ENCODE measurements at places on chromosomes 1 and 21.

- H3K4me1 ChIP-seq = peaks cover 5% of the 10 kb centered on the region
- H3K4me3 ChIP-seq = no peak overlapping the region
- no peak for DNase-seq
- H3K36me3 ChIP-seq = no peaks in the 10 kb centered on the region
These were observed 5.0 kb upstream of the KMO start for GRCh38 chr1:241527146-241527545.

- no peak for DNase-seq
- no peak overlapping the region for H3K27ac ChIP-seq
- H3K27me3 ChIP-seq = no peaks in the 10 kb centered on the region
- peaks cover 15% of the 10 kb centered on the region for H3K4me1 ChIP-seq
These were observed 23.5 kb downstream of the LAMB3 start for GRCh38 chr1:209628618-209629299.

GRCh38 chr1:198747127-198747526 lies 108.3 kb downstream of the PTPRC start:
- no peak overlapping the region for H3K4me3 ChIP-seq
- H3K4me1 ChIP-seq = peaks cover 2% of the 10 kb centered on the region
- H3K36me3 ChIP-seq = no peaks in the 10 kb centered on the region

DNA sequence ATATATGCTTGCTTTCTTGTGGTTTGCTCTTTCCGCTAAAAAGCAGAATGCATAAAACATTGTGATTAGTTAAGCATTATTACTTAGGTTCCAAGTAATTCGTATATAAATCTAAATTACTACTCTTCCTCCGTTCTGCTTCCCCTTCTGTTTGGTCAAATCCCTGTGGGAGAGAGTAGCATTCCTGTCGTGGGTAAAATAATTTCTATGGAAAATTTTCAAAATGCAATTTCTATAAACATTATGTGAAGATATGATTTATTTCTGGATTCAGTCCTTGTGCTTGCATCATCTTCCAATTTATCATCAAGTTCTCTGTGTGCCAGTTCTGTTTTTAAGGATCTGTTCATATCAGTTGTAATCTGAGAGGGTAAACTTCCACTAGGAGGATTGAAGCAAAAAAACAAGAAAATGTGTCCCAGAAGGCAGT lies 7.2 kb upstream of the WARS2 start:
- no peaks in the 10 kb centered on the region for H3K36me3 ChIP-seq
- H3K27ac ChIP-seq = no peak overlapping the region
- no peaks in the 10 kb centered on the region for H3K27me3 ChIP-seq
- no peak for DNase-seq
- peaks cover 6% of the 10 kb centered on the region for H3K4me1 ChIP-seq

DNA sequence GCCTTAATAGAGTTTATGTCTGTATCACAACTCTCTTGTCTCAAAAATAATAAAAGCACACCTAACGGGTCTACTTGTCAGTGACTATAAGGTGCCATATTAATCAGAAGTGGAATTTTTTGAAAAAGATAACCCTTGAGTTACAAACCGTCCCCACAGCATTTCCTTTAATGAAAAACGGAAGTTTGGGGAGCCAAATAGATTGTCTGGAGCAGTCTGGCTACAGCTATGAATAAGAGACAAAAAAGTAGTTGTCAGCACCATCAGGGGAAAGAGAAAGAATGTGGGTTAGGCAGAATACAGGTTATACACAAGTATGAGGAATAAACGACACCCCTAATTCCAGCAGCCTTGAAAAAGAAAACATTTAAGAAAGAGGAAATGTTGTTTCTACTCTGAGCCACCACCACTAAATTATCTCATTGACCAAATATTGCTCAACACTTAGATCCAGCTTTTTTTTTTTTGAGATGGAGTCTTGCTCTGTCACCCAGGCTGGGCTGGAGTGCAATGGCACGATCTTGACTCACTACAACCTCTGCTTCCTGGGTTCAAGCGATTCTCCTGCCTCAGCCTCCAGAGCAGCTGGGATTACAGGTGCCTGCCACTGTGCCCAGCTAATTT lies 29.4 kb upstream of the USP24 start:
- H3K4me1 ChIP-seq = no peaks in the 10 kb centered on the region
- H3K36me3 ChIP-seq = no peaks in the 10 kb centered on the region
- DNase-seq = no peak
- no peak overlapping the region for H3K27ac ChIP-seq
- no peaks in the 10 kb centered on the region for H3K27me3 ChIP-seq

DNA sequence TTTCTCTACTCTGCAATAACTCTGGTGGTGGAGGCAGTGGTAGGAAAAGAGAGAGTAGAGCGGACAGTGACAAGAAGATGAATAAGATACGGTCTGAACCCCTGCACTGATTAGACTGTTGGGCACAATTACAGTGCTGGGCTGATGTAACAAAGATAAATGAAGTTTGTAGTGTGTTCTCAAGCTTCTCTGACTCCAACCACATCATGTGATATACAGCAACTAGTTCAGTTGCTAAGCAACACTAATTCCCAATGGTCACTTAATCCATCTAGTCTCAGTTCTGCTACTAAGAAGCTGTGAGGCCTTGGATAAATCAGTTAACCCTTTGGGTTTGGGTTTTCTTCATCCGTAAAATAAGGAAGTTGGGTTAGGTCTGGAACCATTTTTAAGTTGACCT lies 17.3 kb downstream of the DDR2 start:
- no peak for DNase-seq
- no peaks in the 10 kb centered on the region for H3K36me3 ChIP-seq
- no peaks in the 10 kb centered on the region for H3K4me1 ChIP-seq

DNA sequence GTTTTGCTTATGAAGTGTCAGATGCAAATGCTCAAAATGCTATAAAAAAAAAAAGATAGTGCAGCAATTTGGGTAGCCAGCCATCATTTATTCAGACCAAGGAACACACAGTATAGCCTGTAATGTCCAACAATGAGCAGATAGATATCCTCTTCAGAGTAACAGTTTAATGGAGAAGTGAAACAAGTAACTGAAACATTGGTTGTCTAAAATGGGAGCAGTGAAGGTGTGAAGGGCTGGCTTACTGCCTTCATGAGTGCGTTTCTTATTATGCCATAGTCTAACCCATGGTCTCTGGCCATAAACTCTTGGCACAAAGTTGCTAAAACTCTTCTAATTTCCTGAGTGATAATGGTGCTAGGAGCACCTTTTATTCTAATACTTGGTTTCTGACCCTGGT lies 11.4 kb downstream of the RGS5 start:
- peaks cover 5% of the 10 kb centered on the region for H3K4me1 ChIP-seq
- H3K4me3 ChIP-seq = no peak overlapping the region
- H3K27me3 ChIP-seq = no peaks in the 10 kb centered on the region
- H3K36me3 ChIP-seq = no peaks in the 10 kb centered on the region

DNA sequence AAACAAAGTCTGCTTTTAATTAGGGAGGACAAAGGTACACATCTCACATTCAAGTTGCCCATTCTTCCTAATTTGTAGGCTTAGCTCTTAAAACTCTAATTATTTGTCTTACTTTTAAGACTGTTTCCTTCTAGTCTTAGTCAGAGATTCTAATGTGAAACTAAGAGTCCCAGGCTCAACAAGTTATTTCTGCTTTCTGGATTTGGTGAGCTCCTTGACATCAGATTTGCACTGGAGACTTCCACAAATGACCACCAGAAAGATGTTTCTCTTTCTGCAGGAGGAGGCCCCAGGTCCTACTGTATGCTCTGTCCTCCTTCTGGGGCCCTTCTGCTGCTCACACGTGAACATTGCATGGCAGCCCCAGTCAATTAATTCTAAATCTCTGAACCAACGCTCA lies 194.2 kb upstream of the JUN start:
- H3K27ac ChIP-seq = no peak overlapping the region
- H3K36me3 ChIP-seq = no peaks in the 10 kb centered on the region
- no peaks in the 10 kb centered on the region for H3K27me3 ChIP-seq
- H3K4me3 ChIP-seq = no peak overlapping the region

DNA sequence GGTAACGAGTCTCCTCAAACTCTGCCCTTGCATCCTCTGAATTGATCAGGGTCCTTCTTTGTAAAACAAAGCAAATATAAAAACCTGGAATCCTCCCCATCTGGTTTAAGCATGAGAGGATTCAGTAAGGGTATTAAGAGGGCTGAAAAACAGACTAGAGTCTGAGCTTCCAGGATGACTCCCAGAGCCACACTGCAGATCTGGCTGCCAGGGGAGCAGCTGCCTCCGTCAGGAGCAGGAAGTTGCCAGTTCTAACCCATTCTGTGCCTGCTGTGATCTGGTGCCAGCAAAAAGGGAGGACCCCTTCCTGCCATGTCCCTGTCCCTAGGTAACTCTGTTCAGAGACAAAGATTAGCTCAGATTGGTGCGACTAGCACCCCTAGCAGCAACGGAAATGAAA lies 27.5 kb downstream of the SERTAD4 start:
- no peak overlapping the region for H3K4me3 ChIP-seq
- H3K27ac ChIP-seq = no peak overlapping the region
- 0 out of 2 replicates have a peak, but pooled peaks cover 1% of the 10 kb centered on the region for H3K27me3 ChIP-seq
- peaks cover 20% of the 10 kb centered on the region for H3K4me1 ChIP-seq

GRCh38 chr1:235093696-235094592 lies 34.7 kb downstream of the TOMM20 start:
- no peaks in the 10 kb centered on the region for H3K36me3 ChIP-seq
- H3K4me1 ChIP-seq = peaks cover 17% of the 10 kb centered on the region
- peak; percentile 90 for DNase-seq
- no peak overlapping the region for H3K27ac ChIP-seq
- H3K27me3 ChIP-seq = no peaks in the 10 kb centered on the region

- no peak for DNase-seq
- H3K36me3 ChIP-seq = no peaks in the 10 kb centered on the region
- peaks cover 43% of the 10 kb centered on the region for H3K4me1 ChIP-seq
- no peaks in the 10 kb centered on the region for H3K27me3 ChIP-seq
- no peak overlapping the region for H3K4me3 ChIP-seq
These were observed 27.6 kb upstream of the SLAMF1 start for GRCh38 chr1:160674415-160674814.

GRCh38 chr1:224539971-224540370 lies 76.1 kb upstream of the CNIH3 start:
- H3K27ac ChIP-seq = no peak overlapping the region
- H3K4me1 ChIP-seq = no peaks in the 10 kb centered on the region
- no peaks in the 10 kb centered on the region for H3K27me3 ChIP-seq
- no peaks in the 10 kb centered on the region for H3K36me3 ChIP-seq
- H3K4me3 ChIP-seq = no peak overlapping the region
- no peak for DNase-seq

- H3K27me3 ChIP-seq = no peaks in the 10 kb centered on the region
- H3K4me3 ChIP-seq = no peak overlapping the region
- H3K4me1 ChIP-seq = no peaks in the 10 kb centered on the region
- H3K36me3 ChIP-seq = no peaks in the 10 kb centered on the region
- no peak overlapping the region for H3K27ac ChIP-seq
These were observed 322 bp downstream of the C1orf162 start for GRCh38 chr1:111474106-111474505.

DNA sequence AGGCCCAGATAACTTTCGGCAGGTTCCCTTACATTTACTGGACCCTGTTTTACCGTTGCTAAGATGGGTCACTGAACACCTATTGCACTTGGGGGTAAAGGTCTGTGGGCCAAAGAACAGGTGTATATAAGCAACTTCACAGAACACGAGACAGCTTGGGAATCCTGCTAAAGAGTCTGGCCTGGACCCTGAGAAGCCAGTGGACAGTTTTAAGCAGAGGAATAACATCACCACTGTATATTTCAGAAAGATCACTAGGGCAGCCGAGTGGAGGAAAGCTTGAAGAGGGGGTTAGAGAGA lies 54.4 kb downstream of the LAMC2 start:
- H3K36me3 ChIP-seq = peaks cover 4% of the 10 kb centered on the region
- no peak for DNase-seq
- H3K4me3 ChIP-seq = no peak overlapping the region
- H3K4me1 ChIP-seq = peaks cover 5% of the 10 kb centered on the region
- H3K27me3 ChIP-seq = no peaks in the 10 kb centered on the region

- H3K27ac ChIP-seq = no peak overlapping the region
- DNase-seq = no peak
- peak overlapping the region; percentile 81 for H3K4me3 ChIP-seq
- H3K36me3 ChIP-seq = no peaks in the 10 kb centered on the region
- H3K27me3 ChIP-seq = no peaks in the 10 kb centered on the region
These were observed 299 bp downstream of the DIP2A start for GRCh38 chr21:46459024-46459355.

- no peak overlapping the region for H3K4me3 ChIP-seq
- no peak for DNase-seq
- no peak overlapping the region for H3K27ac ChIP-seq
- no peaks in the 10 kb centered on the region for H3K4me1 ChIP-seq
These were observed 88.4 kb downstream of the DPYD start for GRCh38 chr1:97832481-97832880.

DNA sequence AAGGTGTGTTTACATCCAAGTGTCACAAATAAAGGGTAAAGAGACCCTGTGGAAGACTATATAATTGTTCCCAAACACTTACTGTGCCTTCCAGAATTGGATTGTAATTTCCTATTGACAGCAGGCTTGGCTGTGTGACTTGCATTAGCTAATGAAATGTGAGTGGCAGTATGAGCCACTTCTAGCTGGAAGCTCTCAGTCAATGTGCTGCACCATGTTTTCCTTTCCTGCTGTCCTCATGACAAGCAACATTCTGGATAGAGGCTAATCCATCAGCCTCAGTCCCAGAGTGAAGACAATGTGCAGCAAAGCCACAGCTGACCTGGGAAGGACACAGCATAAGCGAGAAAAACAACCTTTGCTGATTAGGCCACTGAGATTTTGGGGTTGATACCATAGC lies 5.9 kb upstream of the FOXJ3 start:
- H3K36me3 ChIP-seq = no peaks in the 10 kb centered on the region
- no peak for DNase-seq
- H3K27ac ChIP-seq = 0 out of 2 replicates have a peak overlapping the region, but pooled peaks have one; percentile 28
- no peaks in the 10 kb centered on the region for H3K27me3 ChIP-seq
- H3K4me3 ChIP-seq = no peak overlapping the region
- H3K4me1 ChIP-seq = peaks cover 33% of the 10 kb centered on the region

GRCh38 chr1:192588546-192588945 lies 13.0 kb downstream of the RGS1 start:
- H3K27me3 ChIP-seq = no peaks in the 10 kb centered on the region
- H3K4me1 ChIP-seq = no peaks in the 10 kb centered on the region
- DNase-seq = no peak
- H3K4me3 ChIP-seq = no peak overlapping the region
- no peaks in the 10 kb centered on the region for H3K36me3 ChIP-seq

- peak; percentile 12 for DNase-seq
- peaks cover 5% of the 10 kb centered on the region for H3K4me1 ChIP-seq
- no peaks in the 10 kb centered on the region for H3K27me3 ChIP-seq
- H3K36me3 ChIP-seq = no peaks in the 10 kb centered on the region
- no peak overlapping the region for H3K4me3 ChIP-seq
These were observed 805.8 kb upstream of the ADGRL2 start for GRCh38 chr1:80994934-80995333.

- peaks cover 42% of the 10 kb centered on the region for H3K4me1 ChIP-seq
- no peak for DNase-seq
- no peaks in the 10 kb centered on the region for H3K27me3 ChIP-seq
These were observed 63.4 kb downstream of the OPTC start for GRCh38 chr1:203557390-203557789.

DNA sequence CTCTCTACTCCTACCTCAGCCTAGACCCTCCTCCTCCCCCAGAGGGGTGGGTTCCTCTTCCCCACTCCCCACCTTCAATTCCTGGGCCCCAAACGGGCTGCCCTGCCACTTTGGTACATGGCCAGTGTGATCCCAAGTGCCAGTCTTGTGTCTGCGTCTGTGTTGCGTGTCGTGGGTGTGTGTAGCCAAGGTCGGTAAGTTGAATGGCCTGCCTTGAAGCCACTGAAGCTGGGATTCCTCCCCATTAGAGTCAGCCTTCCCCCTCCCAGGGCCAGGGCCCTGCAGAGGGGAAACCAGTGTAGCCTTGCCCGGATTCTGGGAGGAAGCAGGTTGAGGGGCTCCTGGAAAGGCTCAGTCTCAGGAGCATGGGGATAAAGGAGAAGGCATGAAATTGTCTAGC lies 21.6 kb upstream of the VPS13D start:
- H3K27ac ChIP-seq = no peak overlapping the region
- peaks cover 9% of the 10 kb centered on the region for H3K4me1 ChIP-seq
- no peak for DNase-seq
- H3K4me3 ChIP-seq = no peak overlapping the region
- no peaks in the 10 kb centered on the region for H3K27me3 ChIP-seq

All from GM23338 (cell line).